Nephron progenitor cell (in vitro differentiated cells): ENCODE measurements at places on chromosomes 5 and 9.

DNA sequence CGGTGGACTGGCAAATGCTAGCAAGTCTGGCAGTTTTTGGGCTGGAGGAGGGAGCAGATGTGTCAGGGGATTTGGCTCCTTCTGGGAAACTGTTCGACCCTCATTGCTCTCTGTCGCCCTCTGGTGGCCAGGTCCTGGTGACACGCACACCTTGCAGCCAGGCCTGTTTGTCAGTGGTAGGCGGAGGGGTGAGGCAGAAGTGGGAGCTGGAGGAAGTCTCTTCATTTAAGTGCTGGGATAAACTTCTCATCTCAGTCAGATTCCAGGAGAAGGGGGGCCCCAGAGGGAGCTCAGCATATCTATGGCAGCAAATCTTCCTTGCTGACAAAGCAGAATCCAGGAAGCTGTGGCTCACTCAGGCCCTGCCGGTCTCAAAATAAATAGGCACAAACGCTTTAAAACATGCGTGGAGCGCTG, 326.5 kb downstream of the ZSWIM6 start:
- peak overlapping the region; percentile 70 for H3K27ac ChIP-seq
- peak; percentile 93 for DNase-seq
- H3K27me3 ChIP-seq: peaks cover 24% of the 10 kb centered on the region

DNA sequence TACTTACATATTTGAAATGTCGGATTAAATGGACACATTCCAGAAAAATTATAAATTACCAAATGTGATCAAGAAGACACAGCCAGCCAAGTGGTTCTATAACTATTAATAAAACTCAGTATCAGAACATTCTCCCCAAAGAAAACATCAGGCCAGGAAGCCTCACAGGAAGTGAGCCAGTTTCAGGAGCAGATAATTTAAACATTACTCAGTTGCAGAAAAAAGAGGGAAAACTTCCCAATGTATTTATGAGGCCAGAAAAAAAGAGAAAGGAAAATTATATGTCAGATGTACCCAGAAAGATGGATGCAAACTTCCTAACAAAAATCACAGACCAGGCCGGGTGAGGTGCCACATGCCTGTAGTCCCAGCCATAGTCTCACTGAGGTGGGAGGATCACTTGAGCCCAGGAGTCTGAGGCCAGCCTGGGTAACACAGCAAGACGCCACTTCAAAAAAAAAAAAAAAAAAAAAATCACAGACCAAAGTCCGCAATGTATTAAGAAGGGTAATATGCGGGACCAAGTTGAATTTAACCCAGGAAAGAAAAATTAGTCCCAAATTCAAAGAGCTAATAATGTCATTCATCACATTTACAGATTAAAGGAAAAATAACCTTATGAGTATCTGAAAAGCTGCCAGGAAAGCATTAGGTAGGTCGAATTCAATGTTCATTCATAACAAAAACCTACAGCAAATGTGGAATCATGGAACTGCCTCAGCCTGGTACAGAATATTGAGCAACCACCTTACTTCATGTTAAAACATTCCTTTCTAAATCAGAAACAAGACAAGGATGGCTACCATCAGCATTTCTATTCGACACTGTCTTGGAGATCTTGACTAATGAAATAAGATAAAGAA, 37.2 kb upstream of the NRARP start:
- no peak for DNase-seq
- H3K36me3 ChIP-seq: peaks cover 17% of the 10 kb centered on the region
- peaks cover 18% of the 10 kb centered on the region for H3K27me3 ChIP-seq
- no peak overlapping the region for H3K27ac ChIP-seq
- H3K4me3 ChIP-seq: no peak overlapping the region
- H3K4me1 ChIP-seq: no peaks in the 10 kb centered on the region

- peak overlapping the region; percentile 32 for H3K27ac ChIP-seq
- H3K4me3 ChIP-seq: no peak overlapping the region
- H3K27me3 ChIP-seq: no peaks in the 10 kb centered on the region
- no peak for DNase-seq
- H3K4me1 ChIP-seq: peaks cover 19% of the 10 kb centered on the region
Measured at GRCh38 chr9:36152741-36153438, 16.3 kb upstream of the CCIN start.

DNA sequence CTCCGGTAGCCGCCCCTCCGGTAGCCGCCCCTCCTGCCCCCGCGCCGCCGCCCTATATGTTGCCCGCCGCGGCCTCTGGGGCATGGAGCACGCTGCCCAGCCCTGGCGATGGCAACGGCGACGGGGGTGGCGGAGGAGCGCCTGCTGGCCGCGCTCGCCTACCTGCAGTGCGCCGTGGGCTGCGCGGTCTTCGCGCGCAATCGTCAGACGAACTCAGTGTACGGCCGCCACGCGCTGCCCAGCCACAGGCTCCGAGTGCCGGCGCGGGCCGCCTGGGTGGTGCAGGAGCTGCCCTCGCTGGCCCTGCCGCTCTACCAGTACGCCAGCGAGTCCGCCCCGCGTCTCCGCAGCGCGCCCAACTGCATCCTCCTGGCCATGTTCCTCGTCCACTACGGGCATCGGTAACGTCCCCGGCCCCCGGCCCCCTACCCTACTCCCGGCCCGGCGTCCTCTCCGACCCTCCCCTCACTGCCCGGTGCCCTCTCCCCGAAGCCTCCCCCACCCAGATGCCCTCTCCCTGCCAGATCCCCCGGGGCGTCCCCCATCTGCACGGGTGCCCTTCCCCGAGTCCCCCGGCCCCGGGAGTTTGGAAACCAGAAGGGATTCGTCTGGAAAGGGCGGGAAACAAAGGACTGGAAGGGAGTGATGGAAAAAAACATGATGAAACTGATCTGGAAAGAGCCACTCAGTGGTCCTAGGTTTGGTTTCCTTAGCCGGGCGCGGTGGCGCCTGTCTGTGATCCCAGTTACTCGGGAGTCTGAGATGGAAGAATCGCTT, 417 bp downstream of the SRD5A1 start:
- H3K4me3 ChIP-seq: peak overlapping the region; percentile 99
- H3K27me3 ChIP-seq: peaks cover 3% of the 10 kb centered on the region
- H3K27ac ChIP-seq: peak overlapping the region; percentile 61
- H3K36me3 ChIP-seq: peaks cover 30% of the 10 kb centered on the region
- peak; percentile 72 for DNase-seq
- peaks cover 39% of the 10 kb centered on the region for H3K4me1 ChIP-seq

DNA sequence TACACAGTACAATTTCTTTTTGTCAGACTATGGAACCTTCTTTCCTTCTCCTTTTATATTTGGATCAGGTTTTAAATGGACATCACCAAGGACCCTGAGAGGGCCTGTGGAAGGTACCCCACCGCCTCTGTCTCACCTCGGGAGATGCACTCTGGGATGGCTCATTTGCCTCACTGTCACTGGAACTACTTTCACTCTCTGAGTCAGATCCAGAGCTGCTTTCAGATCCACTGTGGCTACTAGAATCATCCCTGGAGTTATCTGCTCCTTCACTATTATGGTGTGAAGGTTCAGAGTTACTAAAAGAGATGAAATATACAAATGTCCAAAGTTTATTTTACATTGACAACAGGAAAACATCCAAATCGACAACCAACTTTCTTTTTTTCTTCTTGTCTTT, 24.6 kb downstream of the LEAP2 start:
- H3K27ac ChIP-seq: no peak overlapping the region
- no peak overlapping the region for H3K4me3 ChIP-seq
- DNase-seq: no peak
- peaks cover 73% of the 10 kb centered on the region for H3K36me3 ChIP-seq
- no peaks in the 10 kb centered on the region for H3K27me3 ChIP-seq

GRCh38 chr5:179585941-179586401, 35.6 kb downstream of the RUFY1 start:
- H3K4me3 ChIP-seq: no peak overlapping the region
- no peaks in the 10 kb centered on the region for H3K4me1 ChIP-seq
- H3K27ac ChIP-seq: peak overlapping the region; percentile 36
- H3K36me3 ChIP-seq: peaks cover 57% of the 10 kb centered on the region
- H3K27me3 ChIP-seq: peaks cover 5% of the 10 kb centered on the region
